ENCODE measurements at places on chromosomes 16 and 17.

DNA sequence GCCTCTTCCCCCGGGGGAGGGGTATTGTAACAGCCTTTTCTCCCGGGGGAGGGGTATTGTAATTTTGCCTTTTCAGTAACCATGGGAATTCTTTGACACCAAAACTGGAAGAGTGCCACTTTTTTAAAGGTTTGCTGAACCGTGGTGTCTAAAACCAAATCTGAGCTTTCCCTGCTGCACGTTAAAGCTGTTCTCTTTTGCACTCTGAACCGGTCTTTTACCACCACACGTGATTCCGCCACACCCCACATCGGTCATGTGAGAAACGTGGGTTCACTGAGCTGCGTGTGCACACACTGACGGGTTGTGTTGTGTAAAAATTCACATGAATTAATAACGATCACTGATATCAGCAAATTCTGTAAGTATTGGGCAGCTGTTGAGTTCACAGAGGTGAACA is 9.2 kb upstream of the ACSF3 start:
- DNase-seq, result no peak

DNA sequence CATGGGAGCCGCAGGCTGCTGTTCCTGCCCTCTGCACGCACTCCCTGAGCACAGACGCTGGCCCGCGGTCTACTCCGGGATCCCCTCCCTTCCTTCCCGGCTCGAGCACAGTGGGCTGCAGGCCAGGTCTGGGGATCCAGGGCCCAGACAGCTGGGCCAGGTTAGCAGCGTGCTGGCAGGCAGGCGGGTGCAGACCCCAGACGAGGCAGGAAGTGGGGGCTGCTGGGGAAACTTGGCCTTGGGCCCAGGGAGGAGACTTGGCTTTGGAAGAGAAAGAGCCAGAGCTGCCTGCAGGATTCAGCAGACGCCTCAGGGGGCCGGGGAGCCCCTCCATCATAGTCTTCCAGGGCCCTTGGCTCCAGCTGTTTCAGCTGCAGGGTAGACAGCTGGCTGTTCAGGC is 30.2 kb upstream of the ABCC3 start:
- DNase-seq, result peak; percentile 94

- peak; percentile 76 for DNase-seq
These were observed 4.5 kb downstream of the NBR1 start for GRCh38 chr17:43175213-43176118.

- peak; percentile 75 for DNase-seq
These were observed 57.8 kb downstream of the STH start for GRCh38 chr17:46056800-46057304.

DNA sequence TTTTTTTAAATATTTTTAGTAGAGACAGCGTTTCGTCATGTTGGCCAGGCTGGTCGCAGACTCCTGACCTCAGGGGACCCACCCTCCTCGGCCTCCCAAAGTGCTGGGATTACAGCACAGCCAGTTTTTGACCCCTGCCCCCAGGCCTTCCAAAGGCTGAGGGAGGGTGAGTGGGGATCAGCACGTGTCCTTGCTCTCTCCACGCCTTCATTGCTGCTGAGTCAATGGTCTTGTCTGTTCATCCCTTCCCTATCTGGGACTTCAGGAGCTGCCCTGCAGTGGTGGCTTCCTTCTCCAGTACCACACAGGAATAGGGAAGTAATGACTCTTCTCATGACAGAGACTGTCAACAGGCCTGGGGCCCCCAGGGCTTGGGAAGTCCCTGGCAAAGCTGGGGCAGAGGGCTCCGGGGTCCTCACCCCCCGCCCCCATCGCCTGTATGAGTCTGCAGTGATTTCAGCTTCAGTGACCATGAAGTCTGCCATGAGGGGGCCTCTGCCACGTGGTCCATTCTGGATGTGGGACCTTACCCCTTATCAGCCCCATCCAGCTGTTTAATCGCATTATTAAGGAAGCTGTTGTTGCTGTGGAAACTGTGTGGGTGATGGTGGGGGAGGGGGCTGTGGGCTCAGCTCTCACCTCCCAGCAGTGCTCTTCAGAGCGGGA is 6.1 kb downstream of the ABCC3 start:
- DNase-seq, result peak; percentile 46

- peak; percentile 57 for DNase-seq
These were observed 19.6 kb upstream of the CEP20 start for GRCh38 chr16:15907863-15908478.

- no peak for DNase-seq
These were observed 37.3 kb downstream of the SMARCE1 start for GRCh38 chr17:40610359-40610758.

DNA sequence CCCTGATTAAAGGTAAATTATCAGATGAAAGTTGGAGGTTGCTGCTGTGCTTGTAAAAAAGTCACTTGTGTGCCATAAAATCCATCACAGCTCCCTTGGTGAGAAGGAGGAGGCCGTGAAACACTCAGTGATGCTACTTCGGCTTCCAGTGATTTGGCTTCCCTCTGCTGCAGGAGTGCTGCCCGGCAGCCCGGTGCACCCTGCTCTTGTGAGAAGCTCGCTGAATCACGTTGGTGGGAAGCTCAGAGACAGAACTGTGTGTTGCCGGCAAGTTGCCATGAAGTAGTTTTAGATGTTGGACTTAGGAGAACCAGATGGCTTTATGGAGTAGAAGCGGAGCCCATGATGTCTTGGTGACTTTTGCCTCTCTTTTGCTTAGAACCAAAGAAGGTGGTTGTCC is 33.3 kb downstream of the MSI2 start:
- DNase-seq, result no peak

DNA sequence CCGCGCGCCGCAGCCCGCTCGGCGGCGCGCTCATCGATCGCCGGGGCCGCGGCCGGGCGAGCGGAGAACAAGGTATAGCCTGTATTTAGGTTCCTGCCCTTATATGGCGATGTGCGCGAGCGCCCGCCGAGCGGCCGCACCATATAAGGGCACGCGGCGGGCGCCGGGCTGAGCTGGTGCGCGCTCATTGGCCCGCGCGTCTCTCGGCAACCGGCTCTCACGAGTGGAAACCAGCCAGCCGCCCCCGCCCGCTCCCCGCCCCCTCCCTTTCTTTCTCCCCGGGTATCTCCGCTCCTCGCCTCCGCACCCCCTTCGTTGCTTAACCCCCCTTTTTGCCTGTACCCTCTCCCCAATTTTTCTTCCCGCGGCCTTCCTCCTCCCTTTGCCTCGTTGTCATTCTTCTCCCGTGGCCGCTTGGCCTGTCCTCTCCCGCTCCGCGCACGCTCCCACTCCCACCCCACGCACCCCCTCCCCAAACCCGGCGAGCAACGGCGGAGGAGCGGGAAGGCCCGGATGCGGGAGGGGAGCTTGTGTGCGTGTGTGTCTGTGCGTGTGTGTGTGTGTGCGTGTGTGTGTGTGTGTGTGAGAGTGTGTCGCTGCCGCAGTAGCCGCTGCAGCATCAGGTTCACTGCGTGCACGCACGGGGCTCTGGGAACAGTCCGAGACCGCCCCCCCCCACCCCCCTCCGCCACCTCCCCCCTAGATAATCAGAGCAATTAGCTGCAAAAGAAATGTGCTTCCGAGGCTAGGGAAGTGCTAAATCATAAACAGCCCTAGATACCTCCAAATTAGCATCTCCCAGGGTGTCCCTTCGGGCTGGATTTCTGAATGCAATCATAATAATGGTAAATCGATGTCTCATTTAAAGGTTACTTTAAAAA is 13.5 kb upstream of the CBX8 start:
- DNase-seq, result peak; percentile 73

GRCh38 chr16:69727916-69728270 is 1.5 kb upstream of the NQO1 start:
- DNase-seq, result no peak

- DNase-seq, result no peak
These were observed 107.2 kb downstream of the TOX3 start for GRCh38 chr16:52439750-52440149.

DNA sequence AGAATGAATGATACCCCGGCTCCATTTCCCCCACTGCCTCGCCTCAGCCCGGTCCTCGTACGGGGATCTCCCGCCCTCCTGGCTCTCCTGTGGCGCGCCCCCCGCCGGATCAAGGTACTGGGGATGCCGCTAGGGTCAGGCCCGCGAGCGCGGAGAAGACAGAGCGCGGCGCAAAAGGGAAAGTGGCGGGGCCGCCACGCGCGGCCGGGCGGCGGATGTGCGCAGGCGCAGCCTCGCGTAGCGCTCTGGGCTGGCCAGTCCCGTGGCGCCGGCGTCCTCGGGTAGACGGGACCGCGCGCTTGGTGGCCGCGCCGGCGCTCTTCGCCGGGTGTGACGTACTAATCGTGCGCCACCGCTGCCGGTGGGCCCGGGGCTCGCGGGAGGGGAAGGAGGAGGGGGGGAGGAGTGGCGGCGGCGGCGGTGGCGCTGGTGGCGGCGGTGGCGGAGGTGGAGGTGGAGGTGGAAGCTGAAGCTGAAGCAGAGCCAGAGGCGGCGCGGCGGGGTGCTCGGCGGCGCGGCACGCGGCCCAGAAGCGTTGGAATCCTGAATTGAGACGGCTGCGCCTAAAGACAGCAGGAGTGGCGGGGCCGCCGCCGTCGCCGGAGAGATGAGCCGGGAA is at the start of gene SENP3:
SENP3 (plus strand) TSS at position 331 of the 619 bp plus-strand sequence. CDS start 1,158 bp downstream, outside the sequence.
- peak; percentile 93 for DNase-seq

Measured in cardiac fibroblast (primary cell).